ENCODE measurements at places on chromosomes 11 and 22. TPM values are rescaled to one million over a fixed set of nuclear protein-coding genes. Genes with fewer than 3 reads are reported as not detected.
A peak's percentile ranks its signal among the peaks of the same experiment; 100 is the strongest.

DNA sequence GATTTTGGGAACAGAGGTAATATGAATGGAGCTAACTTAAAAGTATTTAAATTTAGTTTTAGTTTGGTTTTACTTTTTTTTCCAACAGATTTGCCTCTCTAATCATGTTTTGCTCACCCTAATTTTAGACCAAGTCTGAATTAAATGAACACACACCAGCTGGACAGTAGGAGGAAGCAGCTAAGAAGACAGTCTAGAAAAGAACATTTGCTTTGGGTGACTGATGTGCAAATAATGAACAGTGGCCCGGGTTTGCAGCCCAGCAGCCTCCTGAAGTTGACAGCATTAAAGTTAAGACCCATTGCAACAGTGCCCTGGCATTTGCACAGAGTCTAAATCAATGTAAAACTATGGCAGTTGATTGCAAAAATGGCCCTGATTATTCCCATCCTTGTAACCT lies 66.4 kb upstream of the SORL1 start:
- H3K36me3 ChIP-seq: no peaks in the 10 kb centered on the region
- no peak for DNase-seq
- no peak overlapping the region for H3K27ac ChIP-seq
- peaks cover 33% of the 10 kb centered on the region for H3K27me3 ChIP-seq
- no peak overlapping the region for H3K4me3 ChIP-seq

GRCh38 chr11:14519597-14519916 lies 629 bp downstream of the PSMA1 start:
- H3K27ac ChIP-seq: peak overlapping the region; percentile 99
- H3K36me3 ChIP-seq: peaks cover 12% of the 10 kb centered on the region
- peak overlapping the region; percentile 94 for H3K4me3 ChIP-seq
- no peaks in the 10 kb centered on the region for H3K27me3 ChIP-seq
- H3K4me1 ChIP-seq: peaks cover 23% of the 10 kb centered on the region
- no peak for DNase-seq

DNA sequence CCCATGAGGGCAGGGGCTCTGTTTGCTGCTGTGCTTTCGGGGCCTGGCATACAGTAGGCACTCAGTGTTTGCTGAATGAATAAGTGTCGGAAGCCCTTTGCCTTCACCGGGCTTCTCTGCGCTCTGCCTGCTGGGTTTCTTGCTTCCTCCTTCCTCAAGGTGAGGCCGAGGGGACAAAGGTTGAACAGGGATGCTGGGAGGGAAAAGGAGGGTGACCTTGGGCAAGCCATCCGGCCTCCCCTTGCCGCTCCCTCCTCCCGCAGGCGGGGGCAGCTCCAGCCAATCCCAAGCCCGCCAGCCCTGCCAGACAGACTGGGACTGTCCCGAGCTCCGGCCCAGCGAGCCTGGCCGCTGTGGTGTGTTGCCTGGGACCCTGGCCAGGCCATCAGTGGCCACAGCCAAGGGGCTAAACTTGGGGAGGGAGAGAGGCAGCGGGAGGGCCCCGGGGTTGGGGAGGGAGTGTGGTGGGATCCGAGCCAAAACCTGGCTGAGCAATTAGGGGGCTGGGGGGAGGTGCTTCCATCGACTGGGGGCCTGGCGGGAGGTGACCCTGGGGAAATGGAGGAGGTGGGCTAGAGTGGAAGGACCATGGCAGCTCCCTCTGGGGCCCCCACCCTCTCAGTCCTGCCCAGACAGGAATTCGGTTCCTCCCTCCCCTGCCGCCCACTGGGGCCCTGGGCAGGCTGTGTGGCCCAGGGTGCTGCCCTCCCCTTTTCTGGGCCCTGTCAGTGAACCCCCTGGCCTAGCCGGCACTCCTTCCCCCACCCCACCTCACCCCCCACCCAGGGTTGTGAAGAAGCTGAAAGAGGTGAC lies 3.4 kb upstream of the RCOR2 start:
- no peaks in the 10 kb centered on the region for H3K36me3 ChIP-seq
- DNase-seq: no peak
- no peaks in the 10 kb centered on the region for H3K27me3 ChIP-seq
- H3K27ac ChIP-seq: no peak overlapping the region
- peaks cover 15% of the 10 kb centered on the region for H3K4me1 ChIP-seq

- no peaks in the 10 kb centered on the region for H3K27me3 ChIP-seq
- DNase-seq: no peak
- peaks cover 19% of the 10 kb centered on the region for H3K36me3 ChIP-seq
These were observed 23.5 kb upstream of the L3MBTL2 start for GRCh38 chr22:41181349-41182241.

GRCh38 chr11:114162719-114163123 lies 103.2 kb downstream of the ZBTB16 start:
- H3K27me3 ChIP-seq: no peaks in the 10 kb centered on the region
- H3K36me3 ChIP-seq: peaks cover 4% of the 10 kb centered on the region
- H3K27ac ChIP-seq: peak overlapping the region; percentile 98
- DNase-seq: no peak
- peaks cover 100% of the 10 kb centered on the region for H3K4me1 ChIP-seq

- H3K4me3 ChIP-seq: no peak overlapping the region
- H3K27ac ChIP-seq: no peak overlapping the region
- no peak for DNase-seq
These were observed 246.8 kb upstream of the KIRREL3 start for GRCh38 chr11:127247261-127247851.

GRCh38 chr11:24754406-24754805 lies 257.6 kb downstream of the LUZP2 start:
- no peak for DNase-seq
- H3K4me1 ChIP-seq: no peaks in the 10 kb centered on the region
- no peaks in the 10 kb centered on the region for H3K36me3 ChIP-seq
- H3K27me3 ChIP-seq: no peaks in the 10 kb centered on the region
- H3K4me3 ChIP-seq: no peak overlapping the region

GRCh38 chr11:121024989-121025388 lies 1.1 kb downstream of the TBCEL start:
- peaks cover 2% of the 10 kb centered on the region for H3K27me3 ChIP-seq
- no peak for DNase-seq
- peak overlapping the region; percentile 86 for H3K4me3 ChIP-seq
- peaks cover 21% of the 10 kb centered on the region for H3K4me1 ChIP-seq
- H3K36me3 ChIP-seq: no peaks in the 10 kb centered on the region

DNA sequence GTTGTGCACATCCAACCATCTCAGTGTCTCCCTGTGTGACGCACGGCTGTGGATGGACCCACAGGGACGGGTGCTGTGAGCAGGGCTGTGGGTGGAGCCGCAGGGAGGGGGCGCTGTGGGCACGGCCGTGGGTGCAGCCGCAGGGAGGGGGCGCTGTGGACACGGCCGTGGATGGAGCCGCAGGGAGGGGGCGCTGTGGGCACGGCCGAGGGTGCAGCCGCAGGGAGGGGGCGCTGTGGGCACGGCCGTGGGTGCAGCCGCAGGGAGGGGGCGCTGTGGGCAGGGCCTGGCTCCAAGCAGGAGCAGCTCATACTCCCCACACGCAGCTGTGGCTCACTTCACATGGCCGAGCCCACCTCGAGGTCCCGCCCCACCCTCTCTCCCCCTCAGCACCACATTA lies 6.0 kb upstream of the MAPK11 start:
- H3K27me3 ChIP-seq: no peaks in the 10 kb centered on the region

DNA sequence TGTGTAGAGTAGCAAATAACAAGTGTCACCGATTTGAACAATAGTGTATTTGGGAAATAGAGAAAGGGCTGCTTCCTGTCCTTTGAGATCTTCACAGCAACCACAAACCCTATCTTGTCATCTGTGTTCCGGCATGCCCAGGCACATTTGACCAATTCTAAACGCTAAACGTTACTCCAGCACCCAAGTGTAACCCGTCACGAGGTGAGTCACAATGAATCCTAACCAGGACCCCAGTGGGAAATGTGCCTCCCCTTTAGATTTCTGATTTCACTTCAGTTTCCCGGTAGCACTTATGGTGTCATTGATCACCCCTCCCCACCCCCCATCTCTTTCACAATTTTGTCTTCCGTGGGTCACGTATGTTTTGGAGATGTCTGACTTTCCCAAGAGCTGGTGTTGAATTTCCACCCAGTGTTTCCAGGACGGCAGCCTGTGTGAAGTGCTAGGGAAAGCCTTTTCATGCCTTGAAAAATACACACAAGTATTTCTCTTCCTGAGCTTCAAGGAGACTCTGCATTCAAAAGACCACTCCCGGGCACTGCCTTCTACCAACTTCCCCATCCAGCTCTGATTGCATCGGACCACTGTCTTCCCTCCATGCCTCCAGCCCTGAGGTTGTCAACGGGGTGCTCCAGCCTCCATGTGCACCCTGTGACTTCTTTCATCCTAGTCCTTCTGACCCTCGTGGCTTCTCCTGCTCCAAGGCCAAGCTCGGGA lies 10.5 kb upstream of the C11orf24 start:
- no peak overlapping the region for H3K27ac ChIP-seq
- no peak for DNase-seq
- no peaks in the 10 kb centered on the region for H3K36me3 ChIP-seq
- no peak overlapping the region for H3K4me3 ChIP-seq
- peaks cover 2% of the 10 kb centered on the region for H3K27me3 ChIP-seq
- H3K4me1 ChIP-seq: no peaks in the 10 kb centered on the region

DNA sequence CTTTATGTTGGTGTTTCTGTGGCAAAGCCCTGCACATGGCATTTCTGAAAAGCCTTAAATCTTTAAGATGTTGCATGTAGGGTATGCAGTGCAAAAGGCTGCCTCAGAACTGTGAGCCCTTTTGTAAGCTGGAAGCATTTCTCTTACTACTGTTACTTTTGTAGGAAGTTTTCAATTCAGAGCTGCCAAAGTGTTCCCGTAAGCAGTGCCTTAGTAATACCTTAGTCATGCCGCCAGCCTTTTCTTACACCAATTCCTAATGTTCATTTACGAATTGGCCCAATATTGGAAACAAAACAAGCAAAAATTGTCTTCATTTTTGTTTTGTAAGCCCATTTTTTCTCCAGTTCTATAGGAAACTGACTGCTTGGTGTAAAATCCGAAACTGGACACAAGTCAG lies 67.4 kb upstream of the RASSF10 start:
- peaks cover 32% of the 10 kb centered on the region for H3K36me3 ChIP-seq
- H3K4me3 ChIP-seq: no peak overlapping the region
- H3K27ac ChIP-seq: no peak overlapping the region
- no peaks in the 10 kb centered on the region for H3K27me3 ChIP-seq
- no peaks in the 10 kb centered on the region for H3K4me1 ChIP-seq

GRCh38 chr11:30635401-30635989 lies 49.3 kb upstream of the MPPED2 start:
- peaks cover 17% of the 10 kb centered on the region for H3K27me3 ChIP-seq
- H3K4me3 ChIP-seq: peak overlapping the region; percentile 37
- H3K36me3 ChIP-seq: no peaks in the 10 kb centered on the region
- H3K4me1 ChIP-seq: no peaks in the 10 kb centered on the region
- DNase-seq: no peak

DNA sequence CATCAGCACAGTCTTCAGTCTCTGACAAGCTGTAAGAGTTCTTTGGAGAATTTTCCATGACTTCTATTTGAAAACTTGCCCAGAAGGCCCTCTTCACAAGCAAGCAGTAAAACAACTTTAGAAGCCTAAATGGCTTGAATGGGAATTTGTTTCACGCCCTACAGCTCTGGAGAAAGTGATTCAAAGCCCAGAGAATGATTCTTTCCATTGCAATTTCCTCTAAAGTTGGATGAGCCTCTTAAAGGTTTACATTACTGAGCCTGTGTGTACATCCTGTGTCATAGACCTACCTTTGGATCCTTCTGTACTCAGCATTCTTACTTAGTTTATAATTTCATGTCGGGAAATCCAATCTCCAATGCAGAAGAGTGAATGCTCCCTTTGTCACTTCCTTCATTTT lies 6.8 kb upstream of the OR8B3 start:
- no peak for DNase-seq
- peaks cover 39% of the 10 kb centered on the region for H3K27me3 ChIP-seq
- H3K36me3 ChIP-seq: no peaks in the 10 kb centered on the region
- no peak overlapping the region for H3K4me3 ChIP-seq
- H3K27ac ChIP-seq: no peak overlapping the region

DNA sequence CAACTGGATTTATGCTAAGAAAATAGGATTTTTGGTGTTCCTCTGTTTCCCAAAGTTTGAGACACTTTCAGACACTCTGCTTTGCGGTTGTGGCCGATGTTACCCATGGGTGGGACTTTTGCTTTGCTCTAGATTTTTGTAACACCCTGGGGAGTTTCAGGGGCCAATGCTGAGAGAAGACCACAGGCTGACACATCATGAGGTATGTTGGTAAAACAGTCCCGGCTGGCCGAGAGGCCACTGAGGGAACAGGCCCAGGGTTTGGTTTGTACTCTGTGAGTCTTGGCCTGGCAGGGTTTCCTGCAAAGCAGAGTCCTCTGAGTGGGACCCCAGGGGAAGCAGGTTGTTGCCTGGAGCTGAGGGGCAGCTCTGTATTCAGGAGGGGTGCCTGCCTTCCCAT lies 78.5 kb upstream of the PITPNB start:
- peak; percentile 36 for DNase-seq
- peaks cover 17% of the 10 kb centered on the region for H3K36me3 ChIP-seq
- no peak overlapping the region for H3K4me3 ChIP-seq
- peaks cover 9% of the 10 kb centered on the region for H3K4me1 ChIP-seq

DNA sequence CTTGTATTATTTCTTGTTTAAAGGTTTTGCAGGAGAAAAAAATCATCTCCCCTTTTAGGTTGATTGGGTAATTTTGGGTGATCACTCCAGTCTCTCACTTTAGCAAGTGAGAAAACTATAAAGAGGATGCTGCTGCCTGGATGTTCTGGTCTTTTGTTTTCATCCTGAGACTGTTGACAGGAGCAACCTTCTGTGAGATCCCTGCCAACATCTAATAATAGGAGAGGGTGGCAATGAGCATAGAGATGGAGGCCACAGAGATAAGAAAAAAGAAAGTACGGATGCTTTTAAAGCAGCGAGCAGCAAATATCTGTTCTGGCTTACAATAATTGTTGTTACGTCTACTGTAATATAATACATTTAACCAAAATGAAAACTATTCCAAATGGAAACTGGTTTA lies 293.6 kb upstream of the MTNR1B start:
- no peak for DNase-seq
- peaks cover 3% of the 10 kb centered on the region for H3K36me3 ChIP-seq
- no peaks in the 10 kb centered on the region for H3K27me3 ChIP-seq
- H3K4me1 ChIP-seq: peaks cover 5% of the 10 kb centered on the region
- no peak overlapping the region for H3K27ac ChIP-seq

Gene NPAS4
- 1.2 TPM for total RNA-seq

Gene DEPDC7
- 4.7 TPM for total RNA-seq

Gene CRYBB2
- not detected for total RNA-seq

Gene TRIM49
- total RNA-seq: not detected

Gene WDR74
- 27.9 TPM for total RNA-seq

Gene KIRREL3
- 1.6 TPM for total RNA-seq

Gene ANO9
- total RNA-seq: not detected

Gene BBOX1
- 0.90 TPM for total RNA-seq

Gene TESMIN
- total RNA-seq: 0.37 TPM

Gene LGALS12
- not detected for total RNA-seq

Gene PLEKHB1
- 2.9 TPM for total RNA-seq

Gene TRIM64
- not detected for total RNA-seq
